Suprapubic skin (tissue), 4 donors: ENCODE measurements at places on chromosomes 5 and 9. TPM values are rescaled to one million over a fixed set of nuclear protein-coding genes. Genes with fewer than 3 reads are reported as not detected.

Gene SLC2A8
- 17.2 TPM for total RNA-seq

DNA sequence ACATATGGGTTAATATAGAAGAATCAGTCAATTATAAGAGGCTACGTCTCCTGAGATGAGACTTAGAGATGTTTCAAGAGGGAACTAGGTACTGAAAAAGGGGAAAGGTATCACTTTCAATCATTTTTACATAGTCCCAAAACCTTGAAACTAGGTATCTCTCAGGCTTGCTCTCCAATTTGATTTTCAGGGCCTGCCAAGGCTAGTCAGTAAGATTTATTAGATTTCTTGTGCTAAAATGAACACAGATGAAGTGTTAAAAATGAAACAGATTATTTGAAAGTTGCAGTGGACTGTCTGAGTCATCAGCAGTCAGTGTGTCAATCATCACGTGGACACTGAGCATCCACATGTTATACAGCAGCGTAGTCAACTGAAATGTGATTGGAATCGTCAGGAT is 591.1 kb downstream of the DTWD2 start:
- DNase-seq = no peak
- H3K4me1 ChIP-seq = no peaks in the 10 kb centered on the region
- no peak overlapping the region for H3K4me3 ChIP-seq
- no peaks in the 10 kb centered on the region for H3K36me3 ChIP-seq

DNA sequence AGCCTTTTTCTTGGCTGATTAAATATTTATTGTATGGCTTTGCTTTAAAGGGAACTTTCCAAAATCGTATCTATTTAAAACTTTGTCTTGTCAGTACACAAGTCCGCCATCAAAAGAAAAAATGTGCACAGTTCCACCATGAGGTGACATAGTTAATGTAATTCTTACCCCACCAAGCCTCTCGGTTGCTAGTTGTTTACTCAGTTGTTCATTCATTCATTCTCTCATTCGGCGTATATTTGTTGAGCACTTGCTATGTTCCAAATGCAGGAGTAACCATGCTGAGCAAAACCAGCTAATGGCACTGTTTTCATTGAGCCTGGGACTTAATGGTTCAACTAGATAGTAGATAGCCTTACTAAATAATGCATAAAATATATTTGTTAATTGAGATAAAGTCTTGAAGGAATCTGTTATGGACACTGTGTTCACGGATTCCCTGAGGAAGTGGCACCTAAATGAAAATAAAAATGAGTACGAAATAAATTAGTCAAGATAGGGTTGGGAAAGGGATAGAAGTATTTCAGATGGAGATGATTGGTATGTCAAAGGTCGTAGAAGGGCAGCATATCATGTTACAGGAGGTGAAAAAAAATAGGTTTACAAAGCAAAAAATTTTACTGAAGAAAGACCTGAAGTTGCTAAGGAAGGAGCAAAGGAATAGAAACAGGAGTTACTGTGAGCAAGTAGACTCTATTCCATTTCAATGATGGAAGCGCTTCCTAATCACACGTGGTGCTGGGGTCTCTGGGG is 1.5 kb downstream of the DCAF10 start:
- H3K27ac ChIP-seq = no peak overlapping the region
- H3K4me3 ChIP-seq = peak overlapping the region; percentile 100
- H3K27me3 ChIP-seq = no peaks in the 10 kb centered on the region
- H3K4me1 ChIP-seq = peaks cover 30% of the 10 kb centered on the region

DNA sequence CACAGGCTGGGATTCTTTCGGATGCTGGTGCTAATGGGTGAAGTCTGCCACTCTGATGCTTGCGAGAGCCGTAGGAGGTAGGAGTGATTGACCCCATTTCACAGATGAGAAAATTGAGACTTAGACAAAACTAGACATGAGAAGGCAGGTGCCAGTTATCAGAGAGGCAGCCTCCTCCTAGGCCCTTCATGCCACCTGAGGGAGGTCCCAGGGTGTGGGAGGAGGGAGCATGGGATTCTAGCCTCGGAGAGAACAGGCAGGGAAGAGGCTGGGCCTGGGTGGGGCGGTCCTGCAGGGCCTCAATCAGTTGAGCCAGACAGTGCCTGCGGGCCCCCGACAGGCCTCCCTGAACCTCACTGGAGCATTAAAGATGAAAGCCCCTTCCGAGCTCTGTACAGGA is 112.4 kb downstream of the COL23A1 start:
- no peaks in the 10 kb centered on the region for H3K27me3 ChIP-seq
- peaks cover 33% of the 10 kb centered on the region for H3K4me1 ChIP-seq
- peak overlapping the region; percentile 7 for H3K4me3 ChIP-seq
- peak overlapping the region; percentile 76 for H3K27ac ChIP-seq

DNA sequence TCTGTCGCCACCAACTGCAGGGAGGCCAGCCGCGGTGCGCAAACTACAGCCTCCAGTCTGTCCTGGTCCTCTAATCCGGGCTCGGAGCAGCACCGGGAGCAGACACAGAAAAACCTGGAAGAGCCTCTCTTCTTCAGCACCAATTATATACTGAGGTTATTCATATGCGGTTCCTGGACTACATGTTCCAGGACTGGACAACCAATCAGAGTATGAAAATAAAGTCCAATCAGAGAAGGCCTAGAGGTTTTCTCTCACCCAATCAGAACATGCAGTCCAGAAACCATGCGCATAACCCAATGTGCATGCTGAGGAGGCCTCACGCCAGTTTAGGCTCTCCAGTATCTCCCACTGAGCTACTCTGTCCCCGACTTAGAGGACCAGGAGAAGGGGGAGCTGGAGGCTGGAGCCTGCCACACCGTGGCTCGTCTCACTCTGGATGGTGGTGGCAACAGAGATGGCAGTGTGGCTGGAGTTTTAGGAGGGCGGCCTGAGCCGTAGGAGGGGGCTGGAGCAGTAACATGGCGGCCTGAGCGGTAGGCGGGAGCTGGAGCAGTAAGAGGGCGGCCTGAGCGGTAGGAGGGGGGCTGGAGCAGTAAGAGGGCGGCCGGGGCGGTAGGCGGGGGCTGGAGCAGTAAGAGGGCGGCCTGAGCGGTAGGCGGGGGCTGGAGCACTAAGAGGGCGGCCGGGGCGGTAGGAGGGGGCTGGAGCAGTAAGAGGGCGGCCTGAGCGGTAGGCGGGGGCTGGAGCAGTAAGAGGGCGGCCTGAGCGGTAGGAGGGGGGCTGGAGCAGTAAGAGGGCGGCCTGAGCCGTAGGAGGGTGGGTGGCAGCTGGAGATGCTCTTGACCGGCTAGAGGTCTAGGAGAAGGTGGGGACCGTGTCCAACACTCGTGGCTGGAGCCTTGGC is 20.4 kb upstream of the TRIM52 start:
- H3K4me3 ChIP-seq = no peak overlapping the region
- no peak overlapping the region for H3K27ac ChIP-seq
- no peaks in the 10 kb centered on the region for H3K4me1 ChIP-seq
- no peak for DNase-seq

- no peaks in the 10 kb centered on the region for H3K4me1 ChIP-seq
- DNase-seq = no peak
- H3K4me3 ChIP-seq = no peak overlapping the region
- H3K27ac ChIP-seq = no peak overlapping the region
- H3K27me3 ChIP-seq = no peaks in the 10 kb centered on the region
Measured at GRCh38 chr5:29963956-29964355, 1229.5 kb upstream of the CDH6 start.
